ENCODE measurements at places on chromosomes 1 and 21.
A peak's percentile ranks its signal among the peaks of the same experiment; 100 is the strongest.

- no peak for DNase-seq
Measured at GRCh38 chr21:27298465-27298864, 331.6 kb upstream of the ADAMTS5 start.

- no peak for DNase-seq
Measured at GRCh38 chr1:17601643-17602382, 62.3 kb downstream of the ARHGEF10L start.

DNA sequence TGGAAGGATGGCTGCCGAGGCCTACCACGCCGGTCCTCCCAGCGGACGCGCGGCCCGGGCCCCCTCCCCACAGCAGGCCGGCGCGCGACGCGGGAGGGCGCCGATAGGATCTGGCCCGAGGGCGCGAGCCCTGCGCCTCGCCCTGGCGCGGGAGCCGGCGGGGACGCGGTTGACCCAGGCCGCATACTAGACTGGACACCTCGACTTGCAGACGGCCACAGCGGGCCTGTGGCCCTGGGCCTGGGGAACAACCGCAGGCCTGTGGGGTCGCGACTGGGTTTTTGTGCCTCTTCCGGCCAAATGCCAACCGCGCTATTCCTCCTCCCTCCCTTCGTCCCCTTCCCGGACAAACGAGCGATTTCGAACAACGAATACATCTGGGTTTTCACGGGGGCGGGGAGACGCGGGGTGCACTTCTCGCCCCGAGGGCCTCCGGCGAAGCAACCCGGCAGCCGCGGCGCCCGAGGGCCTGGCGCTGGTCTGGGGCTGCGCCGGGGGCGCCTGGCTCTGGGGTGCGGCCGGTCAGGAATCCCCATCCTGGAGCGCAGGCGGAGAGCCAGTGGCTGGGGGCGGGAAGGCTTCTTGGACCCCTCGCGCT lies 2.4 kb downstream of the NHLH2 start:
- no peak for DNase-seq

DNA sequence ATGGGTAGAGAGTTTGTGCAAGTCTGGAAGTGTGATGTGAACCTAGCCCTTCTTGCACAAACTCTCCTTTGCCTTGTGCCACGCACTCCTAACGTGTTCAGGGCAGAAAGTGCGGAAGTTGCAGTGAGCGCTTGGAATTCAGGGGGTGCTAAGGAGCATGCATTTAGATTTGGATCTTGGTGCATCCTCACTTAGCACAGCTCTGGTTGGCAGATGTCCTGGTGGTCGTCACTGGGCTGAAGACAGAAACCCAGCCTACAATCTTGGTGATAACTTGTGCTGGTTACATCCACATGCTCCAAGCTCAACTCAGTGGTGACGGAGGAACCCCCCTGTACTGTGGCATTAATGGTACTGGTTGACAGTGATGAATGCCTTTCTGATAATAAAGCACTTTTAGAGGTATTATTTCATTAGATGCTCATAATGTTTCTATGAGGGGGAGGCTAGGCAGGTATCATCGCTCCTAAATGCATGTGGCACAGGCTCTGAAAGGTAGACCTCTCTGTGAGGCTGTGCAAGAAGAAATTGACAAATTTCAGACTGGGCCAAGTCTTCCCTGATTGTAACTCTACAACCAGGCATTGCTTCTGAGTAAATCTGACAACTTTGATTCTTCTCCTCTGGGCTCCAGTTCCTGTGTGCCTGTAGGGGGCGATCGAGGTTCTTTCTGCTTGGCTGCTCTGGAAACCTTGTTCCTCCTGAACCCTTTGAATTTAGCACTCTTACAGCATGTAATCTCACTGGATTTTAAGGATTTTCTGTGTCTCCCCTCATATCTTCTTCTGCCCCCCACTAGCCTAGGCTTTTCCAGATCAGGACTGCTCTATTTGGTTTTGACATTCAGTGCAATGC lies 40.6 kb downstream of the MAPKAPK2 start:
- peak; percentile 61 for DNase-seq

GRCh38 chr1:192485692-192486436 lies 89.7 kb upstream of the RGS1 start:
- DNase-seq = no peak

DNA sequence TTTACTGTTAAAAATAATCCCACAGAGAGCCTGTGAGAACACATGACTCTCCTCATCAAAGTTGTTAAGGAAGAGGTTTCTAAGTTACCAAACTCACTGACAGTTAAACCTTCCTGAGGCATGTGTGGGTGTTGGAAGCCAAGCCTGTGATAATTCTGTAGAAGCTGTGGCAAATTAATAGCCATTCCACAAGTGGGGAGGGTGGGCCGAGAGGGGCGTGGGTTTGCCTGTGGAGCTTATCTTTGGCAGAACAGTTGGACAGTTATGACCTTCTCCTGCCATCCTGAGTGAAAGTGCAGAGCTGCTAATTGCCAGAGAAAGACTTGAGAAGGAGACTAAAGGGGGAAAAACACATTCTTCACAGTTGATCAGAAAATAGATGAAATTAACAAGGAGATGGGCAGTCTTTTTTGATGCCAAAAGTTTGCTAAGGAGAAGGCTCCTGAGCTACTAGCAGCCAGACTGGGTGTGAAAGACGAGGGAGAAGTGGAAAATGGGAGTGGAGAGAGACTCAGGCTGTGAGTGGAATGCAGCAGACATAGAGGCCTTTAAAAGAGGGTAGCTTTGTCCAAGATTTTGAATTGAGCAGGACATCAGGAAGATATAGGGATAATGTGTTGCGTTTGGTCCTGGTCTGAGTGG lies 1.6 kb upstream of the PLA2G2C start:
- DNase-seq = no peak

GRCh38 chr1:223621312-223621734 lies 44.2 kb downstream of the CAPN8 start:
- DNase-seq = no peak

DNA sequence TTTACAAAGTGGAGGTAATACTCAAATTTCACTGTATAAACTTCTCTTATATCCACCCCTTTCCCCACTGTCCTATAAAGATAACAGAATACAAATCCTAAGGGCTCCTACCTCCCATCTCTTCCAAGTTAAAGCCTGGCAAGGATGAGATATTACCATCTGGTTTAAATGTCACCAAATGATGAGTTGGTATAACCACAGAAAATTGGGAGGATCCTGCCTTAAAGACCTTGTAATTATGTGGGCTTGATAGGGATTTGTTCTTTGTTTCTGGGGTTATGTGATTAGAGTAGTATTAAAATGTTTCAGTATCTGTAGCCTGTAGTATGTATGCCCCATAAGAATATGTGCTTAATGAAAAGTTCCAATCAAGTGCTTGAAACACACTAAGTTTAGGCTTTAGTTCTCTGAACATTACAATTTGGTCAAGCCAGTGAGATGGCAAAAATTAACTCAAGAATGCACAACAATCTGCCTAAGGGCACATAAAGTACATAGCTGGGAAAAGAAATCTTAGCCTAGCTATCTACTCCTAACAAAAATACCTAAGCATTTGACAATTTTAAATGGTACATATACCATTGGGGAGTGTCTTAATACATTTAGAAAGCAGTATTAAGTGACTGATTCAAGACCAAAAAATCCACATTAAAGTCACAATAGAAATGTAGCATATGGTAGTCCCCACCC lies 14.0 kb downstream of the KDM5B start:
- DNase-seq = no peak

DNA sequence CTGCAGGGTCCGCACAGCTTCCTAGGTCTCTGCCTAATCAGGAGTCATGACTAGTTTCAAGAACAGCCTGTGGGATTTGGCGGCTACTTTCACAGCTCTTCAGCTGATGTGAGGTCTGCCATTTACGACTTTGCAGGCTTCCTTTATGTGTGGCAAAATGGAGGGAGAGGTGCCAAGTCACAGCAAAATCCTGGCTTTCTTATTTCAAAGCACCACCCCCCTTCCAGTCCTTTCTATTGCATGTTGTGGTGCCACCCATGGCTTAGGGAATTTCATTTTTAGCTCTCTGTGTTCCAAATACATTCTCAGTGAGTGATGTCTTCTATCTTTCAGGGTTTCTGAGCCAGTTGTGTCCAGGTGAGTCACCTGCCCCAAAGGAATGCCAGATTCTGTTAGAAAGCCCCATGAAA lies 75.1 kb upstream of the WLS start:
- DNase-seq = no peak

DNA sequence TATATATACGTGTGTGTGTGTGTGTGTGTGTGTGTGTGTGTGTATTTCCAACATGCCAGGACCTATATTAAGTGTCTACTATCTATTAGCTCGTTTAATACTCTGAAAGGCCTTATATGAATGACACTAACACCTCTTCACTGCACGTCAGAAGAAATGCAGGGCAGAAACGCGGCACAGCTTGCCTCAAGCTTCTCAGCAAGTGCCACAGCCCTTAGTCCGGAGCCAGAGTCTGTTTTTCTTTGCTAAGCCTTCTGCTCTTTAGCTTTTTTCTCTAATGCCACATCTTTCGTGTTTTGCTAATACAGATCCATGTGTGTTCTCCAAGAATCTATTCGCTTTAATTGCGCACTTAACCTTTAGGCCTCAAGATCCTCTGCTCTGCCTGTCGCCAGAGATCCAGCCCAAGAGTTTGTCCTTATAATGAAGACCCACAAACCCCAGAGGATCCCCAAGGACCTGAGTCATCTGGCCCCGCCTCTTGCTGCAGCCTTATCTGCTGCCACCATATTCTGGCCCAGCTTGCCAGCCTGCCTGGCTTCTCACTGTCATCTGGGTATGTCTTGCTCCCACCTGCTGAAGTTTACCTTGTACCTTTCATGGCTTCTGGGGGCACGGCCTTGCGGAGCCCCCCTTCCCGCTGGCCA lies 2.0 kb upstream of the TRIM58 start:
- DNase-seq = no peak

- DNase-seq = no peak
Measured at GRCh38 chr1:154711416-154711815, 103.4 kb upstream of the ADAR start.

DNA sequence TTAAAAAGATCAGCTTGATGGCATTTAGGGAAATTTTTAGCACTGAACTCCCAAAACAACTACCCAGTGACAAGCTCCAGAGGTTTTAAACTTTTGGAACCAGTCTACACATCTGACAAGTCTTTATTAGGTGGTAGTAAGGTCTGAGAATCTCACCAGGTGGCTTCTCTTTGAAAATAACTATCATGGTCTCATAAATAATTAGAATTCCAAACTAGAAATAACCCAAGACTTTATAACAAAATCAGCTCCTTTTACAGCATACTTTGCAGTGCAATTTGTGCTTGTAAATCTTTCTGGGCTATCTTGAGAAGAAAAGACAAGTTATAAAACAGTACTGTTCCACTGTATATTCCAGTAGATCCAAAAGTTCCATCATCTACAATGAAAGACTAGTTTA lies 108.7 kb downstream of the LTN1 start:
- DNase-seq = no peak

GRCh38 chr1:170367615-170368014 lies 164.4 kb upstream of the GORAB start:
- no peak for DNase-seq

DNA sequence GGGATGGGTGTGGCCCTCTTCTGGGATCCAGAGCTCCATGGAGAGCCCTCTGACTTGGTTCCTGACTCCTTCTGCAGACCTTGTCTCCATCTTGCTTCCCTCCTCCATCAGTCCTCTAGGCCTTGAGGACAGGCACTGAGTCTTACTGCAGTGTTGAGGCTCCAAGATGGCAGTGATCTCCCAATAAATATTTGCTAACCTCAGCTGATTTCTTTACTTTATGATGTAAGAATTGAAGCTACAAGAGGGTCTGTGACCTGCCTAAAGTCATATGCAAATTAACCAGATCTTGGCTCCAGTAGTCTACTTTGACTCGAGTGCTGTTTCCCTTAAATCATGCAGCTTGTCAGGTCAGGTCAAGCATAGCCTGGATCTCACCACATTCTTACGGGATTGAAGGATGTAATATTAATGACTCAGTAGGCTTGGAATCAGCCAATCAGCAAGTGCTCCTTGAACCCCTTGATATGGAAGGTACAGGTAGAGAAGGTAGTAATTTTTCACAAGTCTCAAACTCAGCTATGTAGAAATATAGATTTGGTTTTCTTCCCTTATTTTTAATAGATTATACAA lies 93.0 kb downstream of the CLIC6 start:
- no peak for DNase-seq

- DNase-seq = no peak
Measured at GRCh38 chr1:246081856-246082668, 425.0 kb downstream of the SMYD3 start.

- DNase-seq = no peak
Measured at GRCh38 chr1:155195201-155196102, 12.2 kb downstream of the THBS3 start.

DNA sequence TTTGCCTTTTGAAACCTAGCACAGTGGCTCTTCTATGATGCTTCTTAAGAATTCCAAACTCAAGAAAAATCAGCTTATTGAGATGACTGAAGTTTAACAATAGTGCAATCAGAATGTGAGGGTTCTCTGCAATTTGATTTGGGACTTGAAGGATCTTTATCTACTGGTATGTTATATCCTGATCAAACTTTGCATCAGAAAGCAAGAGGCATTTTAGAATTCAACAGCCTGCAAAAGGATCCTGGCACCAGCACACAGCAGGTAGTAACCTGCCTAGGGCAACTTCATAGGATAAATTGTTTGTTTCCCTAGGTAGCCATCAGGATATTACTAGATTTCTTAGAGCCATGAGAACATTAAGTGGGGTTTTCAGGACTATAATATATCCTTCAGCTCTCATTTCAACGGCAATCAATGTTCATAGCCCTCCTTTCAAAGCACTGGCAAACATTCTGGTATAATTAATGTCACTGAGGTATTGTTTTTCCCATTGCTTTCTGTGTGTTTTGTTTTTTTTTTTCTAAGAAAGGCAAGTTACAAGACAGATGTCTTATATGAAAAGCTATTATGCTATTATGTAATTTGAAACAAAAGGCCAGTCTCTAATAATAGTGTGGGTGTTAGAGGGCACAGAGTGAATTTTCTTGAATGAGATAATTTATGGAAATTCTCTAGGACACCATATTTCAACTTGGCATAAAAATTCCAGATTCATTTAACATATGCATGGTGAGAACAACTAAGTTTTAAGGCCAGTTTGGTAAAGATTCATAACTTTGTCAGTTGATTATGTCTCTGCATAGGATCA lies 34.5 kb downstream of the NTNG1 start:
- DNase-seq = no peak

- DNase-seq = peak; percentile 1
Measured at GRCh38 chr1:174912264-174912663, 87.5 kb upstream of the CACYBP start.

All from stimulated activated CD4-positive, alpha-beta T cell treated with anti-CD3 and anti-CD28 coated beads, Interleukin-12 subunit alpha, Interleukin-12 subunit beta, amount 100 ng/mL, for 4 hours (primary cell).